ENCODE measurements at places on chromosomes 7 and 10.

DNA sequence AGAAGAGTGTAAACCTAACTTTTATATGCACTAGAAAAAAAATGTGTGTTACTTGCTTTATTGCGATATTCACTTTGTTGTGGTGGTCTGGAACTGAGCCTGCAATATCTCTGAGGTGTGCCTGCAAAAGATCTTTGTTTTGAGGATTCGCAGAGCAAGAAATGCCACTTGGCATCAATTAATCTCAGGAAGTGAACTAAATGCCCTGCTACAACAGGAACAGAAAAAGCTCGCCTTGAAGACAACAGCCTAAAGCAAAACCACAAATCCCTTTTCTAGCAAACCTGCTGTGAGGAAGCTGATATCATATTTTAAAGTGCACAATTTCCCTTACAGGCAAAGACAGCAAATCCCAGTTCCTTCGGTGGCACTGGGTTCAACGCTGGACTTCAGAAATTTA is 675.8 kb downstream of the KCNMA1 start:
- DNase-seq = no peak

DNA sequence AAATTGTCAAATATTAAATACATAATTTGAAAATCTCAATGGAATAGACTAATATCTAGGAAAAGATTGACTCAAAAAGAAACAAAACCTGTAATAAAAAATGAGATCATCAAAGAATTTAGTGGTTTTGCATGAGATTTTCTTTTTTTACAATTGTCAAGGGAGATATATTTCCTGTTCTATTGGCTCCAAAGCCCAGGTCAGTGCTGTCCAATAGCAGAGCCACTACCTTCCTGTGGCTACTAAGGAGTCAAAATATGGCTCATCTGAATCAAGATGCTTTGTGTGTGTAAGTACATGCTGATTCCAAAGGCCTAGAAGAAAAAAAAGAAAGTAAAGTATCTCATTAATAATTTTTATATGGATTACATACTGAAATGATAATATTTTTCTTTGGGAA is 191.9 kb downstream of the C7orf25 start:
- DNase-seq = no peak

GRCh38 chr10:101682172-101682825 is 12.7 kb downstream of the FBXW4 start:
- DNase-seq = no peak

DNA sequence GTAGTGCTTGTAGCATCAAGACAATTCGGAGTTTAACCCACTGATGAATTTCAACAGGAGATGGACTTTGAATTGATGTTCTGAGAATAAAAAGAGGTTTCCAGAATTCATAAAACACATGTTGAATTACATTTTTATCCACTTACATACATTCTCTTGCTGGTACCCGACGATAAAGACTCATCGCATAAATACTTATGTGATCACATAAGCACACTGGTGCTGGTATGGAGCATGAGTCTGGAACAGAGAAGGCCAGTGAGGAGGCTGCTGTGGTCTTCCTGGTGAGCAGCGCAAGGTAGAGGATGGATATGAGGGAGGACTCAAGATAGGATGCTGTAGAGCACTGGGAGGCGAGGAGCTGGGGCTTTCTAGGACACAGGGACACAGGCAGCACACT is 109.0 kb downstream of the RNF216 start:
- no peak for DNase-seq

- no peak for DNase-seq
Measured at GRCh38 chr7:112422842-112423496, 27.3 kb upstream of the IFRD1 start.

DNA sequence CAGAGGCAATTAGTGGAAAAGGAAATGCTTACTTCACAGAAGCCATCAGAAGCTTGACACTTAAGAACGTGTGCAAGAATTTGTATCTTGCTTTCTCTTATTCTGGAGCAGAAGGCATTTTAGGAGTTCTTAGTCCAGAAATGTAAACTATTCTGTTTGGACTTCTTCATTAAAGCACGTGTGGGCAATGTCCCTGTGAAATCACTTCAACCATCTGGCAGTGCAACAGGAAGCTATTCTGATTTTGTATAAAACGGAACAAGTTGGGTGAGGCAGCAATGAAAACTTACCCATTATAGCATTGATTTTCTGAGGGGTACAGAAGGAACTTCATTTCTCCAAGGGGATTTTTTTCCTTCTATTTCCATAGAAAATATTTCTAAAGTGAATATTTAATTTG is 21.3 kb upstream of the ARHGAP21 start:
- DNase-seq = no peak

DNA sequence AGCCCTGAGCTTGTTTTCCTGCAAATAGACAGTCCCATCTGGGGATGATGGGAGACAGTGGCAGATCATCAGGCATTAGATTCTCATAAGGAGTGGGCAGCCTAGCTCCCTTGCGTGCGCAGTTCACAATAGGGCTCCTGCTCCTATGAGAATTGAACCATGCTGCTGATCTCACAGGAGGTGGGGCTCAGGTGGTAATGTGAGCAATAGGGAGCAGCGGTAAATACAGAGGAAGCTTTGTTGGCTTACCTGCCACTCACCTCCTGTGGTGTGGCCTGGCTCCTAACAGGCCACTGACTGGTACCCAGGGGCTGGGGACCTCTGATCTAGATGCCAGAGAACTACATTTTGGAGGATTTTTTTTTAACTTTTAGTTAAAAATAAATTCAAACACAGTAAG is 434.8 kb upstream of the MKI67 start:
- DNase-seq = no peak

GRCh38 chr10:111004016-111004415 is 72.8 kb upstream of the ADRA2A start:
- no peak for DNase-seq

- DNase-seq = no peak
Measured at GRCh38 chr10:53396876-53397275, 624.3 kb upstream of the MBL2 start.

DNA sequence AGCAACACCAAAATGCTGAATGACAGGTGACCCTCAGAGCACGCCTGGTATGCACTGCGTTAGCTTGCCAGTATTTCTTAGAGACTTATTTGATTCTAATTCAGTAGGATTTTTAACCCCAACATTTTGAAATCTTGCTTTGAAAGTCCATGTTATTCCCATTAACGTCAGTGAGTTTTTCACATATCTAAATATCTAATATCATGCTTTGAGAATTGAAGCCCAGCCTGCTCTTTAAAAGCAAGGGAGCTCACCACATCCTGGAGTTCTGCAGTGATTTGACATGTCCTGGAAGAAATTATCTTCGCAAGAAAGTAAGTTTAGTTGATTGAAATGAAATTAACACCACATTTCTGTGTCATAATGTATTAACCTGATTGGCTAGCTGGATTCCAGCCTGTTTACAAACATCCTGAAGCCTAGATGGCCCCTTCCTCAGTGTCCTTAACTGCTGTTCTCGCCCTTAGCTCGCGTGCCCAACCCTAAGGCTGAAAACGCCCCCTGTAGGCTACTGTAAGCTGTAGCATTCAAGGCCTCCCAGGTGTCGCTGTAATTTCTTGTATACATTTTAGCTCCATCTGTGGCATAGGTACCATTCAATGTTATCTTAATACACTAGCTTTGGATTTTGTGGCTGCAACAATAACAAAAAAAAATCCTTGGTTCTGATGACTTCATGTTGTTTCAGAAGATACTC is 191.5 kb downstream of the MGMT start:
- no peak for DNase-seq

DNA sequence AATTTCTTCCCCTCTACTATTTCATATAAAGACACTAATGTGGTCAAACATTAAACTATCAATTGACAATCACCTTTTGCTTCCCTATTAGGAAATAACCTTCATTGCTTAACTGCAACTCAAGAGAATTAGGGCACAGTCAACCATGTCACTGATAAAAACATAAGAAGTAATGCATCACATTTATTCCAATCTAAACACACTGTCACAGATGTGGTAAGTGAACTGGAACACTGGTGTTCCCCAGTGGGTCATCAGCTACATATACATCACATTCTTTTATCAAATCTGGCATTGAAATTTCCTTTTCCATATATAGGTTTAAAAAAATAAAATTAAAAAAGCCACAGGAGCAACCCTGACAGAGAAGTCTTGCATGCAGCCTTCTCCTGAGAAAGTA is 3.7 kb downstream of the TRIL start:
- DNase-seq = no peak

DNA sequence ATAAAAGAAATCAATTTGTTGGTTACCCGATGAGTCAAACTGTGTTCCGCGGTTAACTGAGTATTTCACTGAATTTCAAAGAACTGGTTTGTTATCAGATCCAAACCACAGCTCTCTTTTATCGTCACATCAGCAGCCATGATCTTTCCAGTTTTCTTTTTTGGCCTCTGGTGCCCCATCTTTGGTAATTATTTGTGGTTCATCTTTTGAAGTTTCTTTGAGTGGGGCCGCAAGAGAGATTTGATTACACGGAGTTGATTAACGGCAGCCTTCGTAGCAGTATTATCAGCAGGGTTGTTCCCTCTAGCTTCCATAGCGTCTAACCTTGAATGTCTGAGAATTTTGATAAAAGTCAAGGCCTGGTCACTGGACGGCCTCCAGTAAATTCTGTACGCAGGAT is 154.9 kb upstream of the TNRC18 start:
- DNase-seq = no peak

GRCh38 chr10:13858709-13859108 is 271.9 kb downstream of the PRPF18 start:
- DNase-seq = no peak

- no peak for DNase-seq
Measured at GRCh38 chr7:129678606-129679005, 67.1 kb downstream of the NRF1 start.

DNA sequence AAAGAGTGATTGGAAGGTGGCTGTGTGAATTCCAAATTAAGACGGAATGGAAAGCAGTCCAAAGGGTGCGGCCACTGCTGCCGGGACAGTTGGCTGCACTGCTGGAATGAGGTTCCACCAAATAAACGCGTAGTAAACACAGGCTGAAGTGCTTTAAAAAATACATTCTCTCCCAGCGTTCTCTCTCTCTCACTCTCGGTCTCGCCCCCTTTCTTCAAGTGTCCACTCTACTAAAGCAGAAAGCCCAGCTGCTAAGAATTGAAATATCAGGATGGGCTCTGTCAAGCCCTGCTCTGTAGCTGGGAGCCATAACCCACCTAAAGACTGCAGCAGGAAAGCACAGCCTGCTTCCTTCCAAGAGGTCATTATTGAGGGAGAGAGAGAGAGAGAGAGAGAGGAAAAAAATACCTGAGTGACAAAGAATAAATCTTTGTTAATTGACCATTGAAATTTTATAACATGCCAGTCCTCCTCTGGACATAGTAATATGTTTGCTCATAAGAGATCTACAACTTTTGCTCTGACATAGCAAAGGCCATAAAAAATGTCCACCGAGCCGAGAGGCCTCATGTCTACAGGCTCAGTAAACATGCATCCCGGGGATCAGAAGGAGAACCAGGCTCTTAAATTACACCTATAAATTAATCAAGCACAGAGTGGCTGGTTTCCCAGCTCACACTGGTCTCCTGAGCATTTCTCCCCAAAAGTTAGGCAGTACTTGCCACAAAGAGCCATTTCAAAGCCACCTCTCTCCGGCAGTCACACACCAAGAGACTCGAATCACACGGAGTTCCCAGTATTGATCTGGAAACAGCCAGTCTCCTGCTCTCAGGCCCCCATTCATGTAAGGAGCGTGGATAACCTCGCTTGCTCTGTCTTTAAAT is 72.8 kb downstream of the FGFR2 start:
- no peak for DNase-seq

DNA sequence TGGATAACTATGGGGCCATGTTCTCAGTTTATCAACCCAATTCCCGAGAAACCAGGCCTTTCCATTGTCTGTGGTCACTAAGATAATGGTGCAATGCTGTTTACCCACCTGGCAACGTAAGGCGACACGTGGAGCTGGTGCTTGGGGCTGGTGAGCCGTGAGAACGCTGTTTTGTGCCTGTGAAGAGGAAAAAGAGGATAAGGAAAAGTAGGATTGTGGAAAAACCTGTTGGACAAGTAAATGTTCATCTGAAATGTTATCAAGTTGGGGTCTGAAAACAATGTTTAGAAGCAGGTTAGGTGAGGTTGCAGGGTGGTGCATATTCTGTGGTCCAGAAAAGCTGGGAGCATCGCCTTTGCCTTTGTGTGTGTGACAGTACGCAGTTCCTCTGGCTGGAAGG is 88.5 kb downstream of the PPP1R17 start:
- DNase-seq = no peak

DNA sequence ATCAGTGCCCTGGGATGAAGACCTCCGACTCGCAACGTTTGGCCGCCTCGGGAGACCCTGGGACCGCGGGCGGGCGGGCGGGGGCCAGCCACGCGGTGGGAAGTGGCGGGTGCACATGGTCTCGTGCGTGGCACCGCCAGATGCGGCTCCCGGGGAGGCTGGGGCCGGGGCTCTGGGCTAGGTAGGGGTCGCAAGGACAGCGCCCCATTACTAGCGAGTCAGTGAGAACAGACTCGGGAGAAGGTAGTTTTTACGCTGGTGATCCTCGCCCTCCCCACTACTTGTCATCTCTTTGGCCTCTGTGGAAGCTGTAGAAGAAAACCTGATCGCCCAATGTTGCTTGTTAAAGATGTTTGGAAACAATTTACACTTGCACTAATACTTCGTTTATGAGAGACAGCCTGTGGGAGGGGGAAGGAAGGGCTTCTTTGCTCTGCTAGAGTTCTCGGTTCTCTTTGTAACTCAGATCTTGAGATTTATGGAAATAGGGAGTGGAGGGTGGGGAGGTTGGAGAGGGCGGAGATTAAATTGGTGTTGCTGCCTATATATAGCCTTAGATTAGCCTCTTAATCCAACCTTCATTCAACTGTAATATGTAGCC is 591 bp downstream of the BZW2 start:
- no peak for DNase-seq

GRCh38 chr10:129122846-129123245 is 344.2 kb upstream of the MGMT start:
- no peak for DNase-seq

GRCh38 chr7:134778941-134779740 is at the start of gene CALD1:
Gene CALD1 (plus strand): TSS chr7:134779634. CDS start chr7:134867734, 88,100 bp downstream.
- no peak for DNase-seq

DNA sequence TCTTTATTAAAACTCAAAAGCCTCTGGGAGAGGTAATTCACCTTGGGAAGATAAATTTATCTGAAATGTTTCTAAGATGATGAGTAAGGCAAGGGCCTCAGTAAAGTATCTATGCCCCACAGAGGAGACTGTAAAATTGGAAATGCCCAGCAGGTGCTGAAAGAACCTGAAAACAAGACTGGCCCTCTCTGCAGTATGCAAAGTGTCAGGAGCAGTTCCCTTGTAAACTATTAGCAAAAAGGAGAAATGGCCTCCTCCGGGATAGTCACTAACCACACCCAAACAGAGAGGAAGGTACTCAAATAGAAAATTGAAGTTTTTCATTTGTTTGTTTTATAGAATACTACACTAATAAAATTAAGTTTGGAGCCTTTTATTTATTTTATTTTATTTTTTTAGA is 81.2 kb downstream of the FZD1 start:
- DNase-seq = no peak

All from T-helper 2 cell (primary cell).